ENCODE measurements at places on chromosomes 4 and X.

GRCh38 chr4:69754926-69755580, 5.4 kb downstream of the SULT1B1 start:
- DNase-seq = no peak

DNA sequence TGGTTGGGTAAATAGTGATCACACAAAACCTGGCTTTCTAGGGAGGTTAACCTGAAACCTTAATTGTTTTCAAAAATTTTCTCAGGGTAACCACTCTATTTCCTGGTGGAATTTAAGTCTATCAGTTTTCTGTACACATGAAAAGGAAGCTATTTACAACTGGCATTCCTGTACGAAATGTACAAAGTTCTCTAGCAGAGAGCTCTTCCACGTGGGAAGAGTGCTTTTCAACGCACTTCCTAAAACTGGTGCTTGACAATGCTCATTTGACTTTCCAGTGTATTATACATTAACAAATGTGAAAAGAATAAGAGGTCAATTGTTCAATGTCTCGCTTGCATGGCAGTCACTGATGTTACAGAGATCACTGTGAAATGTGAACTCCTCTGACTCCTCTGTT, 2.8 kb upstream of the SOD3 start:
- DNase-seq = no peak

DNA sequence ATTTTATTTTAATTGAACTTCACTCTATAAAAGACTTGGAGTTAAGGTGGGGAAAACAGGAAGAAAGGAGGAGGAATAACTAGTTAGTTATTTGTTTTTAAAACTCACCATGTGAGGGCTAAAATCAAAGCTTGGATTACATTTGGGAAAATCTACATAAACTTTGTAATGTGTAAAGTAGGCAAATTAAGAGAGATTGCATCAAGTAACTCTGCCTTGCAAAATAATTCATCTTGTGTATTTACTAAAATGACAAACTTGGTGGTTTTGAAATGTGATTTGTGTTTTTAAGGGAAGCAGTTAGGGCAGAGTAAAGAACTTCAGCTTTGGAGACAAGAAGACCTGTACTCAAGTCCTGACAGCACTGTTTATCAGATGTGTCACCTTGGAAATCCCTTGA, 43.3 kb upstream of the RASSF6 start:
- DNase-seq = no peak

GRCh38 chrX:40104985-40105834, 7.5 kb upstream of the BCOR start:
- no peak for DNase-seq

GRCh38 chrX:123256378-123256777, 72.3 kb downstream of the GRIA3 start:
- no peak for DNase-seq

DNA sequence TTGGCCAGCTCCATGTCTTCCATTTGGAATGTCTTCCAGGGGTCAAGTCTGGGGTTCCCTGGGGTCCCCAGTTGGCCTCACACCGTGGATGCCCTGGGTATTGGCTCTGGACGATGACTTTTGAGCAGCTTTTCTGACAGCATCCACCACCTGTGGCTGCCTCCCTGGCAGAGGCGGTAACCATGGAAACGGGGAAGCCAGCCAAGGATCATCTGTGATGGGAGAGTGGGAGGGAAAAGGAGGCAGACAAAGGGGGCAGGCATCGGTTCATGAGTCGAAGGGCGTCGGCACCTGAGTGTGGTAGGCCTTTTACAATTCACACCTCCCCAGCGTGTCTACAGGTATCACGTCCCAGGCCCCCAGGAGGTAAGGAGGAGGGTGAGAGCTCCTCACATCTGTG, 152.2 kb downstream of the ASMT start:
- DNase-seq = no peak

GRCh38 chr4:110533940-110534339, 58.0 kb downstream of the ENPEP start:
- no peak for DNase-seq

- no peak for DNase-seq
Observed at GRCh38 chrX:125204681-125205132, 115.0 kb upstream of the TEX13C start.

GRCh38 chrX:102714994-102715393, 2.7 kb downstream of the GPRASP2 start:
- DNase-seq = no peak

DNA sequence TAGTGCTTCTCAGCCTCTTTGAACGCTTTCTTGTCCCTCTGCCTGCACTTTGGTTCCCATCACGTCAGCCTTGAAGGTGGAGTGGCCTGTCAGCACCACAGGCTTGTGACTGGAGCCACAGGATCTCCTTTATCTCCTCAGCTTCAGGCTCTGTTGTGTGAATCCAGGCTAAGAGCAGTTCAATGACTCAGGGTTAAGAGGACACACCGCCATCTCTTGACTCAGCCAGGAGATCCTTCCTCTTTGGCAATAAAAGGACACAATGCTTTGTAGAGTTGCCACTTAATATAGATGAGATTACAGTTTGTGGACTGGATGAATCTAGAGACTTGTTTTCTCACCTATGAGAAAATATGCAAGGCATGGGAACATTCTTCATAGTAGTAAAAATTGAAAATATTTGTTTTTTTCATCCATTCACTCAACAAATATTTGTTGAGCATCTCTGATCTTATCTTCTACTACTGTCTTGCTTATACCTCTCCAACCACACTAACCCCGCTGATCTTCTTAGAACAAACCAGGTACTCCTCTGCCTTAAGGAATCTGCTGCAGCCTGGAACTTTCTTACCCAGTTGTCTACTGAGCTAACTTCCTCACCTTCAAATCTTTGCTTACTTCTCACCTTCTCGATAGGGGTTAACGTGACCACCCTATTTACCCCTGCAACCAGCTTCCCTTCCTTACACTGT, 62.3 kb downstream of the UCHL1 start:
- DNase-seq = no peak
